T-helper 2 cell treated with Interferon-gamma antibody and Interleukin-4, amounts not matched to agents 5 μg/mL and 100 μg/mL, for 36 hours (primary cell): ENCODE measurements at places on chromosomes 5 and 9.

DNA sequence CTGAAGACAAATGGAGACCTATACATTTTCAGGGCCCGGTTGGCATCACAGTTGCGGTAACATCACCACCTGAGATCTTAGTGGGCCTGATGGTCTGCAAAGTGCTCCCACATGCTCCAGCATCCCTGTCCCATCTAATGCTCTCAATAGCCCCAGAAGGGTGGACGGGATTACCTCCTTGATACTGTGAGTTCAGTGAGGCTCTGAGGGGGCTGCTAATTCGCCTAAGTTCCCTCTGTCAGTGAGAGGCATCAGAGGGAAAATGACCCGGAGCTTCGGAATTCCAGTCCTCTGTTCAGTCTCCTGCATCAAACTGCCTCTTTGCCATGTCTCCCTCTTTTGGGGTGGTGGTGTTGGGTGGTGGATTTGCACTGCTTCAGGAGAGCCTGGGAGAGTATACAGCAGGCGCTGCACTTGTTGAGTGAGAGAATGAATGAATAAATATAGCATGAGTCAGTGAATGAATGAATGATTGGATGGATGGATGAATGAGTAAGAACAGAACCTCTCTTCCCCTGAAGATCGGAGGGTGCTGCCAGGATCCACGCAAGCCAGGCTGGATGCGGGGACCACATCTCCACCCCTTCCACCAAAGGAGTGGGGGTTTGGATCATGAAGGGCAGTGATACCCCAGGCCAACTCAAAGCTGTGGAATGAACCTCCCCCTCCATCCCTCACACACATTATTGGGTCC lies 141.0 kb downstream of the GABBR2 start:
- no peaks in the 10 kb centered on the region for H3K36me3 ChIP-seq
- no peaks in the 10 kb centered on the region for H3K4me1 ChIP-seq
- DNase-seq: no peak
- H3K27ac ChIP-seq: no peak overlapping the region
- H3K27me3 ChIP-seq: peaks cover 5% of the 10 kb centered on the region

GRCh38 chr9:37995348-37995737 lies 73.7 kb downstream of the SHB start:
- H3K4me3 ChIP-seq: no peak overlapping the region
- H3K27ac ChIP-seq: no peak overlapping the region
- peaks cover 24% of the 10 kb centered on the region for H3K4me1 ChIP-seq
- no peaks in the 10 kb centered on the region for H3K27me3 ChIP-seq
- H3K36me3 ChIP-seq: no peaks in the 10 kb centered on the region

- H3K4me1 ChIP-seq: no peaks in the 10 kb centered on the region
- H3K4me3 ChIP-seq: no peak overlapping the region
- DNase-seq: no peak
- H3K27ac ChIP-seq: no peak overlapping the region
- H3K27me3 ChIP-seq: peaks cover 14% of the 10 kb centered on the region
- H3K36me3 ChIP-seq: no peaks in the 10 kb centered on the region
Observed at GRCh38 chr5:54363669-54364068, 53.3 kb upstream of the ARL15 start.

GRCh38 chr9:124428751-124429529 lies 13.7 kb upstream of the PSMB7 start:
- H3K27me3 ChIP-seq: no peaks in the 10 kb centered on the region
- no peaks in the 10 kb centered on the region for H3K36me3 ChIP-seq
- no peak for DNase-seq
- no peak overlapping the region for H3K4me3 ChIP-seq

DNA sequence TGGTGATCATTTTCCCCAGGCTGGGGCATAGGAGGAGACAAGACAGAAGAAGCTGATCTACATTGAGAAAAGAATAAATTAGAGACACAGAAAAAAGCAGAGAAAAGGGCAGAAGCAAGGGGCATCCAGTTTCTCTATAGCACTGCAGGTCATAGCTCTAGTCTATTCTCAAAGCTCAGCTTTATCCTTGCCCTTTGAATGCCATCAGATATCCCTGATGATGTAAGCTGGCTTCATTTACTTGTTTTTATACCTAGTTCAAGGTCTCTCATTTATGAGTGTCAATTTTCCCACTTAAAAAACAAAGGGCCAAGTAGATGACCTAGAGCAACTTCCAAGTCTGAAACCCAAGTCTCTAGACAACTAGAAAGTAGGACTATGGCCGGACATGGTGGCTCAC lies 32.7 kb downstream of the FBXO10 start:
- no peak overlapping the region for H3K27ac ChIP-seq
- no peaks in the 10 kb centered on the region for H3K27me3 ChIP-seq
- no peaks in the 10 kb centered on the region for H3K4me1 ChIP-seq
- H3K36me3 ChIP-seq: no peaks in the 10 kb centered on the region
- H3K4me3 ChIP-seq: no peak overlapping the region

GRCh38 chr5:172063463-172064235 lies 57.2 kb upstream of the FBXW11 start:
- peak overlapping the region; percentile 65 for H3K27ac ChIP-seq
- H3K4me3 ChIP-seq: no peak overlapping the region
- H3K4me1 ChIP-seq: peaks cover 34% of the 10 kb centered on the region

- H3K4me3 ChIP-seq: no peak overlapping the region
- H3K27me3 ChIP-seq: no peaks in the 10 kb centered on the region
- no peak overlapping the region for H3K27ac ChIP-seq
- no peak for DNase-seq
- no peaks in the 10 kb centered on the region for H3K36me3 ChIP-seq
Observed at GRCh38 chr9:79073201-79073600, 498.6 kb upstream of the TLE4 start.
